ENCODE measurements at places on chromosomes 5 and 9. TPM values are rescaled to one million over a fixed set of nuclear protein-coding genes. Genes with fewer than 3 reads are reported as not detected.

GRCh38 chr5:119302916-119303897, 52.6 kb upstream of the TNFAIP8 start:
- no peak for DNase-seq

DNA sequence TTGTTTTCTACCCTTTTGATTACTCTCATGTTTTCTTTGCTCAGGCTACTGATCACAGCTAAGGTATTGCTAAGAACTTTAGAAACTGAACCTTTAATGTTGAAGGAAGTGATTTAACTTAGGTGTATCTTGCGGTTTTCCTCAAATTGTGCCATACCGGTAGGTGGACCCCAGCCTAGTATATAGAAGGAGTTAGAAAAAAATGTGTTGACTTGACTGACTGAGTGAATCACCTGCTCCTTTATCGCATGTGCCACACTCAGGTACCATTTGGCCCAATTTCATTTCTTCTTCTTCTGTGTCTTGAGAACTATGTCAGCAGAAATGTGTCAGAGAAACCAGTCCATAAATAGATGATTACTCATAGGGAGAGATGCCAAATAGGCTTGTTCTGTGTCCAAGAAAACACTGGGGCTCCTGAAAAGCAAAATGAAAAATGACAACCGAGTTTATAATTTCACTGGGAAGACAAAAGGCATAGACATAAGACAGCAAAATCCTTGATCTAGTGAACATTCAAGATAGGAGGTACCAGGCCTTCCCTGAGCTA, 19.4 kb downstream of the PLPPR1 start:
- DNase-seq: no peak

GRCh38 chr5:174616036-174616435, 108.3 kb upstream of the MSX2 start:
- no peak for DNase-seq

GRCh38 chr5:54309276-54309675, 1.1 kb downstream of the ARL15 start:
- no peak for DNase-seq

DNA sequence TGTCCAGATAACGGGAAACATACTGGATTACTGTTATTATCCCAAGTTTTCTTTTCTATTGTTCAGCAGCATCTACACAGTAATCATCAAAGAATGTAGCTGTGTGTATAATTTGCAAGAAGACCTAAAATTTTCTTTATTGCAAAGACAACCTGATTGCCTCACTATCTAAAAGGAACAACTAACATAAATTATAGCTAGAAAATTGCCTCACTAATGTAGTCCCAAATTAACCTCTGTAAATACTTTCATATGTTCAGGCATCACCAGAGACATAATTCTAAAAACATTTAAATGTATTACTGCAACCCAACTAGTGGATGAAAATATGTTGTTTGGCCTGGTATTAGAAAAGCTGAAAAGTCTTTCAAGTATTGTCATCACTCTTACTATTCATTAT, 275.4 kb downstream of the CDH12 start:
- no peak for DNase-seq

DNA sequence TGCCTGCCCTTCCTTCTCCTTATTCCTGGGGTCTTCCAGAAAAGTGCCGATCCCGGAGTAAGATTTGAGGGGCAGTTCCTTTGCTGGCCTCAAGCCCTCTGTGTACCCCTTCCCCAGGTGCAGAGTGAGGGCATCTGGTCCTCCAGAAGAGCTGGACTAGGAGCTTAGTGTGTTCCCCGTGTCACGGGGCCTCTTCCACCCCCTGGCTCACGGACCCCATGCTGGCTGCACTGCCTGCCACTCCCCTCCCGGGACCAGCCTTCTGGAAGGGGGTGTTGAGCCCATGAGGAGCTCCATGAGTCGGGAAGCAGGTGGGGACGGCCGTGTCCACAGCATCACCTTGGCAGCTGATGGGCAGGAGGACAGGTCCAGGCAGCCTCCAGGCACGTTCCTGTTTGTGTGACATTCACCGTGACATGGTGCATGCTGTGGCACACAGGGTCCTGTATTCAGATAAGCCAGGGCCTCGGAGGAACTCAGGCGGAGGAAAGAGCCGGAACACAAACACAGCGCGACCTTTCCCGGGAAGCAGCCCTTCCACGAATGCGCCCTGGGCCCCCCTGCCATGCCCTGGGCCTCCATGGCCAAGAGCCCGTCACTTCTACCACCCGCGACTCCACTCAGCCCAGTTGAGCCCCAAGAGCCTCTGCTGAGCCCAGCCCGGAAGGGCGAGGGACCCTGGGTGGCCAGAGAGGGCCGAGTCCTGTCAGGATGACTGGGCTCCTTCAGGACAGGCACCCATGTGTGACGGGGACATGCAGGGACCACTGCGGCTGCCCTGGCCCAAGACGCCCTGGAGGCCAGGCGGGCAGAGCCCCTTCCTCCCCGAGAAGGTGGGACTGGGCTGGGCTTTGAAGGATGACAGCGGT, 5.9 kb upstream of the LCN1 start:
- DNase-seq: peak; percentile 43

DNA sequence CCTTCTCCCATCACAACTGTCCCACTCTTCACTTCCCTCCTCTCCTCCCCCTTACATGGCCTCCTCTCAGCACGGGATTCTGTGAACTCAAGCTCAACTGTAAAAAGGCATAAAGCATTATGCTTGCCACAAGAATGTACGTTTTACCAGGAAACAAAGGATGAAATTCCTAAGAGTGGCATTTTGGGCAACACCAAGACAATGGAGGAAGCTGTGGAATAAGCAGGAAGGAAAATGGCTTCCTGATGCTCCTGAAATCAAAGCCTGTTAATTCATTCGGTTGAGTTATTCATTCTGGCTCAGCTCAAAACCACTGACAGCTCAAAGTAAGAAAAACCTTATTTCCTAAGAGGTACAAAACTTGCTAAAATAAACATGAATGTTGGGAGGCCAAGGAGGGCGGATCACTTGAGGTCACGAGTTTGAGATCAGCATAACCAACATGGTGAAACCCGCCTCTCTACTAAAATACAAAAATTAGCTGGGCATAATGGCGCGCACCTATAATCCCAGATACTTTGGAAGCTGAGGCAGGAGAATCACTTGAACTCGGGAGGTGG, 40.8 kb upstream of the DMRT1 start:
- no peak for DNase-seq

DNA sequence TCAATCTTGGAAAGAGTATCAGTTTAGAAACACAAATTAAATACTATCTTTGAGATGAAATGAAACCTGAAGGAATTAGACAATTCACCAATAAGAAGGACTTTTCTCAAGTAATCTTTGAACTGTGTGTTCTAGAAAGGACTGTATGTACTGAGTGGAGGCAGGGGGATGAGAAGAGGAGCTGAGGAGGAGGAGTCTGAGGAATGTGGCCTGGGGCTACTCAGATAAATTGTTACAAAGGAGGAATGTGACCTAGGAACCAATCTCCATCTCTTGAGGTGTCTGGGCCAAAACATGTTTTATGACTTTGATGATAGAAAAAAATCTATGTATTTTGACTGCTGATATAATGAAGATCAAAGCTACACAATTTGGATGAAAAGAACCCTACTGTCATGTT, 124.3 kb upstream of the ANKRD55 start:
- no peak for DNase-seq

GRCh38 chr9:98159301-98159700, 33.1 kb downstream of the CORO2A start:
- no peak for DNase-seq

DNA sequence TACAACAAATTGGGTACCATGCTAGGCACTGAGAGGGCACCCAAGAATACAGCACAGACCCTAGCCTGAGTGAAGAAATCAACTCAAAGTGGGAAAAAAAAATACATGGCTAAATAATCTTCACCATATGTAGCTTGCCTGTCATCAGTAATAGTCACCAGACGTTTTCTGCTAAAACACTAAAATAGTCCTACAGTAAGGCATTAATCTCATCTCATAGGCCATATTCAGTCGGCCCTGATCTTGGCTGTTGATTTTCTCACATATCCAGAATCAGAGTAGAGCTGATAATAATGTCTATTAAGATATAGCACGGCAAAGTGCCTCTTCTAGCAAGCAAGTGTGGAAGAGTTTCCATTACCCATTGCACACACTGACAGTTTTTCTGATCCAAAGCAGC, 322.1 kb upstream of the SLC30A5 start:
- no peak for DNase-seq

DNA sequence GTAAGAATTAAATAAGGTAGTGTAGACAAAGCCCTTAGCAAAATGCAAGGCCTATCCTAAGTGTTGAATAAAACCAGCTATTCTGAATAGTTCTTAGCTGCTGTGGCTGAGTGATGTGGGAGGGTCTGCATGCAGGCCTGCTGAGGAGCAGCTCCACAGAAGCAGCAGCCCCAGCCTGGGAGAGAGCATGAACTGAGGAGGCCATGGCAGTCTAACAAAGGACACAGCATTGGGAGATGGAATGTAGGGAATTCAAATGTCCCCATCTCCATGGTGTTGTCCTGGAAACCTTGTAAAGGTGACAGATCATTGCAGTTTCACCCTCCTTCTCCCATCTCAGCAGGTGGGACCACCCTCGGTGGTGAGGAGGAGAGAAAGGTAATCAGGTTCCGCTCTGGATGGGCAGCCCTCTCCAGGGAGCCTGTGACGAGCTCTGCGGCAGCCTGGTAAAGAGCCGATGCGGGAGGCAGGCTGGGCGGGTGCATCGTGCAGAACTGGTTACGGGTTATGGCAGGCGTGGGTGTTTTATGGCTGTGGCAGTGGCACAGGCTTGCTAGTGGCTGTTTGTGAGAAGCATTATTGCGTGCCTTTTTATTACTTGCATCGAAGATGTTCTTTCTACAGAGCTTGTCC, 199.9 kb upstream of the GLRA1 start:
- no peak for DNase-seq

GRCh38 chr9:120895951-120896350, 19.0 kb upstream of the PHF19 start:
- DNase-seq: no peak

GRCh38 chr9:33469891-33470290, 3.8 kb downstream of the NOL6 start:
- DNase-seq: peak; percentile 45

DNA sequence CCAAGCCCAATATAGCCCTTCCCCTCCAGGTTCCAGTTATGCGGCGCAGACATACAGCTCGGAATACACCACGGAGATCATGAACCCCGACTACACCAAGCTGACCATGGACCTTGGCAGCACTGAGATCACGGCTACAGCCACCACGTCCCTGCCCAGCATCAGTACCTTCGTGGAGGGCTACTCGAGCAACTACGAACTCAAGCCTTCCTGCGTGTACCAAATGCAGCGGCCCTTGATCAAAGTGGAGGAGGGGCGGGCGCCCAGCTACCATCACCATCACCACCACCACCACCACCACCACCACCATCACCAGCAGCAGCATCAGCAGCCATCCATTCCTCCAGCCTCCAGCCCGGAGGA, 6.3 kb downstream of the NR4A3 start:
- DNase-seq: no peak

- DNase-seq: no peak
These were observed 172.5 kb upstream of the GLRA1 start for GRCh38 chr5:152097128-152097527.

GRCh38 chr5:96031811-96032261, 70.2 kb upstream of the ELL2 start:
- DNase-seq: no peak

- no peak for DNase-seq
These were observed 28.5 kb upstream of the MATR3 start for GRCh38 chr5:139265001-139265400.

- no peak for DNase-seq
These were observed 46.4 kb downstream of the SNCAIP start for GRCh38 chr5:122358372-122358979.

GRCh38 chr9:136955202-136955942, 3.3 kb downstream of the LCN12 start:
- DNase-seq: no peak

- DNase-seq: no peak
These were observed 315.3 kb upstream of the RPS23 start for GRCh38 chr5:82593481-82593880.

- DNase-seq: no peak
These were observed 359.2 kb upstream of the ACTBL2 start for GRCh38 chr5:57841676-57842363.

DNA sequence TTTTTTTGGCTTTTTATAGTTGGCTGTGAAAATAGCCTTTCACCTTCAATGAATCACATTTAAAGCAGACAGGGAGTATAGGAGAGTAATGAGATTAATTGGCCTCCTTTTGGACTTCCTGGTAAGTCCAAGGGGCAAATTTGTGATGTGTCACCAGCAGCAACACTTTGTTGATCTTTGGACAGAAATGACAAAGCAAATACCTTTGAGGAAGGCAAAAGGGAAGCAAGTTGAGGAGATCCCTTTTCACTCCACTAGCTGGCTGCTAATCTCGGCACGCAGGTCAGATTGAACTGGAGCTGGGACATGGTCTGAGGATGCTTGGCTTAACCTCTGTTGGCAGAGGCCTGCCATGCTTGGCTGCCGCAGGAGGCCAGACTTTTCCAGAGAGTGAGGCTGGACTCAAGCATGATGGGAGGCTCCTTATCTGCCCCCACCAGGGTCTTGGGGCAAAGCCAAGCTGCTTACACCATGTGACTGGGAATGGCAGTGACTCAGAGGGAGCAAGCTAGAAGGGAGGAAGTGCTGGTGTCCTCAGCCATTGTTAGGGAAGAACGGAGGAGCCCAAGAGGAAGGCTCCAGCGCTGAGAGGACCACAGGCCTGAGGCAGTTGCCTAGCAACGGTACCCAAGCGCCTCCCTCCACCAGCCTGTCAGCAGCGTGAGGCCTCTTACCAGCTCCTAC, 174.5 kb upstream of the MAP1B start:
- DNase-seq: peak; percentile 63

- DNase-seq: no peak
These were observed 87.0 kb downstream of the SMIM23 start for GRCh38 chr5:171872666-171873065.

DNA sequence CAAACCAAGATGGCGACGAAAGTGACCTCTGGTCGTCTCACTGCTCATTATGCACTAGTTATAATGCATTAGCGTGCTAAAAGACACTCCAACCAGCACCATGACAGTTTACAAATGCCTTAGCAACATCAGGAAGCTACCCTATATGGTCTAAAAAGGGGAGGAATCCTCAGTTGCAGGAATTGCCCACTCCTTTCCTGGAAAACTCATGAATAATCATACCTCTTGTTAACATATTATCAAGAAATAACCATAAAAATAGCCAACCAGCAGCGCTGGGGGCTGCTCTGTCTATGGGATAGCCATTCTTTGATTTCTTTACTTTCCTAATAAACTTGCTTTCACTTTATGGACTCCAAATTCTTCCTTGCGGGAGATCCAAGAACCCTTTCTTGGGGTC, 595.7 kb upstream of the KLF4 start:
- DNase-seq: no peak

GRCh38 chr9:106467113-106467864, 395.7 kb upstream of the ZNF462 start:
- DNase-seq: no peak

- DNase-seq: no peak
These were observed 25.6 kb upstream of the RNF180 start for GRCh38 chr5:64140018-64140417.

PAEP gene
- not detected for total RNA-seq

GMCL2 gene
- not detected for total RNA-seq

DNAI1 gene
- total RNA-seq: 0.58 TPM

AP3S1 gene
- 106 TPM for total RNA-seq

EQTN gene
- total RNA-seq: 0.49 TPM

SLC36A2 gene
- total RNA-seq: 30.2 TPM

COL5A1 gene
- 79.4 TPM for total RNA-seq

IRX4 gene
- not detected for total RNA-seq

FRRS1L gene
- total RNA-seq: 12.8 TPM

ADRB2 gene
- 6.7 TPM for total RNA-seq

TRPM3 gene
- total RNA-seq: 26.1 TPM

PHYHD1 gene
- 38.7 TPM for total RNA-seq

ARHGEF37 gene
- 86.7 TPM for total RNA-seq

CAMK4 gene
- 2.2 TPM for total RNA-seq

Data from sciatic nerve (tissue), 2 donors.